Stimulated activated CD4-positive, alpha-beta T cell treated with anti-CD3 and anti-CD28 coated beads, TNF-alpha, amount 100 ng/mL, for 1 hour (primary cell): ENCODE measurements at places on chromosomes 7 and 10.

DNA sequence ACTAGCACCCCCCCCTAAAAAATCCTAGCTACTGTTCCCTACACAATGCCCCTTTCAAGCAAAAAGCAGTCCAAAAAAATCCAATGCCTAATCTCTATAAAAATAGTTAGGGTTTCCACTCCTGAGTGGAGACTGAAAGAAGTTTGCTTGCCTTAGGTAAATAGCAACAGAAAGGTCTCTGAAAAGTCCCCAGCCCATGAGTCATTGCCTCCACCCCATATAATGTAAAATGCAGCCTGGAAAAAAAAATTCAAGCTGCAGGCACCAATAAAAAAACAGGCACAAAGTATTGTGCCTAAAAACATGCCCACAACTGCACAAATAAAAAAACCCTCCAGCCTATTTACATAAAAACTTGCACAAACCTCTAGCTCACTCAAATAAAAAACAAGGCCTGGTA is 47.5 kb downstream of the ZNF680 start:
- DNase-seq = no peak

DNA sequence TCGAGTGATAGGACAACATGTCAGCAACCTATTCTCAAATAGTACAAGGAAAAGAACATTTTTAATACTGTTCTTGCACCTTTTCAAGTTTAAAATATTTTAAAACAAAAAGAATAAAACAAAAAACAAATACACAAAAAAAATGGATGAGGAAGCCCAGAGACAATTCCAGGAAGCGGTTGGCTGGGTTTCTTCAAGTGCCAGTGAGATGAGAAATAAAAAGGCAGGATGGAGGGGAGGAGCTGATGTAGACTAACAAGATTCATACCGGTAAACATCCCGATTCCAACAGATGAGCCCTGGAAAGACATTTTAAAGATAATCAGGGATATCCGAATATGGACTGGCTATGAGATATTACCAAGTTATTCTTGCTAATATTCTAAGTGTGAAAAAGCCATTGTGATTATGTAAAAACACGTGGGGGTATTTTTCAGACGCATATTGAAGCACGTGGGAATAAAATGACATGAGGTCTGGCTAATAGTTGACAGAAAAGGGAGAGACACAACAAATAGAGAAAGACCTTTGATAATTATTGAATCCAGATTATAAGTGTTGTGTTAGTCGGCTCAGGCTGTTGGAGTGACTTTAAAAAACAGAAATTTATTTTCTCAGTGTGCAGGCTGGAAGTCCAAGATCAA is 101.3 kb upstream of the LRRC4 start:
- DNase-seq = no peak

- DNase-seq = no peak
Measured at GRCh38 chr7:133461421-133461820, 208.5 kb downstream of the EXOC4 start.

DNA sequence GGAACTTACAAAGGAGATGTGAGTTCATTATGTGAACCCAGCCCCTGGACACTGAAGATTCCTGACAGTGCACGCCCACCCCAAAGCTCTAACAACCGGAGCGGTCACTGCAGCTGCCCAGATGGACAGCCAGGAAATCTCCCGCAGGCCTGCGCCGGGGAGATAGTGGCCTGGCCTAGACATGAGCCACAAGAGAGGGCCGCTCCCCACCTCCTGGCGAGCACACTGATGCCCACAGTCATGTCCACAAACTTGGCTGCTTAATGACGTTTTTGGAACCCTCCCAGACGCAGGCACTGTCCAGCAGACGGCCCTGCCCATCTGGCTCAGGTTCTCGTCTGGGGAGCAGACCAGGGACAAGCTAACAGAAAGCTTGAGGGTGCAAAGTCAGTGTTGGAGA is 34.2 kb downstream of the TCERG1L start:
- no peak for DNase-seq

GRCh38 chr10:26770069-26770468 is 72.6 kb downstream of the PDSS1 start:
- no peak for DNase-seq
